ENCODE measurements at places on chromosomes 4 and X. TPM values are rescaled to one million over a fixed set of nuclear protein-coding genes. Genes with fewer than 3 reads are reported as not detected.

DNA sequence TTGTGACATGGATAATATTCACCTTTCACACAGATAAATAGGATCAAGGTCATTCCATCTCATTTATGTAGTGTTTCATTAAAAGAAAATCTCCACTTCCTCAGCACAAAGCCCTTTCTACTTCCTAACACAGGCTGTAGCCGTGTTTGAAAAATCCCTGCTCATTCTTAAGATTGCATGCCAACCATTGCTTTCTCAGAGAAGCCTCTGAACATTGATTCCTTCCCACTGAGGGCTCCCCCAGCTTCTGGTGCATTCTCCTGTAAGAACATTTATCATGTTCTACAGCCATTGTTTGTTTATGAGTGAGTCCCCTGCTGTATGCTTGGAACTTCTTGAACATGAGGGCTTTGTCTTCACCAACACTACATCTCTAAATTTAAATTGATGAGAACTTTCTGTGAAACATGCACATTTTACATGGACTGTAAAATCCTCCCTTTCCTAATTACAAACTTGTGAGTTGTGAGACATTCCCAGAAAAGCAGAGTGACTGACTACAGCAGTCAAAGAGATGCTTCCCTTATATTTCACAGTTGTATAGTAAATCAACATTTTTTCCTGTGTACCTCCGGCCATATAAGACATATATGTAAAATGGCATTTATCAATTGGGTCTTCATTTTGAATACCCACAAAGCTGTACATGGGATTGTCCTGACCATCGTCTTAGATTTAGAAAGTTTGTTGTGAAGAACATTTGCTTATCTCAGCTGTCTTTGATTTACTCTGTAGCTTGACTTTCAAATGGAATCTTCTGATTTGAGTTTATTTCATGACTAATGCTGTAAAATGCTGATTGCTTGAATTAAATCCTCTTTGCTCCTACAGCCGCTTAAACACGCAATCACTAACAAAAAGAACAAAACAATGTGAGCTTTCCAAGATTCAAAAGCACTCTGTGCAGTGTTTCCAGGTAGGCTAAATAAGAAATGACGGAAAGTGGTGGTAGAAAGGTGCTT is 600.5 kb upstream of the SLIT2 start:
- no peak for DNase-seq

The XAGE2 gene
- not detected for total RNA-seq

DNA sequence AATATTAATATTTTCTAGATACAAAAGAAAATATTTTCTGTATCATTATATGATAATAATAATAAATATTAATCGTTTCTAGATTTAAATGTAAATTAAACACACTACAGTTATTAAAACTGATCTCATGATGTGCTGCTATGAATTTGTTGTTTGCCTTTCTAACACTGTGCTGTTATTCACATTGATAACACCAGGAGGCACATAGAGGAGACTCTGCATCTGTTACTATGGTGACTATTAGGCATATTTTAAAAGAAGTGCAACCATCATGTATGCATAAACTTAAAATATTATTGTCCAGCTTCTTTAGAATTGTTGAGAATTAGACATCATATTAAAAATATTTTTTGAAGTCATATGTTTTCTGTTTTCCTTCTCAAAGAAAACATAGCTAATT is 11.8 kb upstream of the PDGFC start:
- DNase-seq = no peak

DNA sequence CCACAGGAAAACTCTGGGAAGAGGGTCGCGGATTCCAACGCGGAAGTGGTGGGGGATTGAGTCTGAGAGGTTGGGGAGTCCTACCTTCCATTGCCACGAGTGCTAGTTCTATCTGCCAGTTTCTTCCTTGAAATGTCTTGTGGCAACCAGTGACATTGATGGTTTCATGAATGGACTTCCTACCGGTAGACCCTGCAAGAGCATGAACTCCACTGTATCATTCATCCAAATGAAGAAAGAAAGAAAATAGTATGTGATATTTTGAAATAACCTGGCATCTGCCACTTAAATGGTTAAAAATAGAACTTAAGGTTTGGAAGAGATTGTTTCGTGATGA is 1.1 kb upstream of the SLC10A7 start:
- DNase-seq = no peak

DNA sequence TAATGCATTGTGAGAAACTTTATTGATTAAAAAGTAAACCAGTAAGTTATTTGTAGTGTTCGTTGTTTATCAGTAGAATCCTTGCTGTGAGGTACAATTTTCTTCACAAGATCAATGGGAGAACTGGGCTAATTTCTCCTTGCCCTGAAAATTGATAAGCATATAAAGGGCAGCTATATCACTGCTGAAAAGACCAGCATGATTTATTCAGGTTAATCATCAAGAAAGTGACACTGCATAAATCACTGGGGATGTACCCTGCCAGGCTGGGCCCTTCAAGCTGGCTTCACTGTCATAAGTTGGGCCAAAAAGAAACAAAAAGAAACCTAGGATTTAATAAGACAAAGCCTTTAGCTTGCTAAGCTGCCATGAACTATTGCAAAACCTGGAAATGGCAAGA is 746.7 kb downstream of the STPG2 start:
- DNase-seq = no peak

The TCEAL6 gene
- total RNA-seq = not detected

- DNase-seq = no peak
Observed at GRCh38 chr4:5471206-5471605, 237.2 kb downstream of the EVC2 start.

Data from MG63 (cell line).